ENCODE measurements at places on chromosomes 1 and 21. TPM values are rescaled to one million over a fixed set of nuclear protein-coding genes. Genes with fewer than 3 reads are reported as not detected.

- H3K27me3 ChIP-seq, result no peaks in the 10 kb centered on the region
- peaks cover 75% of the 10 kb centered on the region for H3K4me1 ChIP-seq
- peak overlapping the region; percentile 55 for H3K27ac ChIP-seq
- no peaks in the 10 kb centered on the region for H3K36me3 ChIP-seq
- no peak for DNase-seq
- no peak overlapping the region for H3K4me3 ChIP-seq
Observed at GRCh38 chr1:203176273-203177035, 828 bp upstream of the MYBPH start.

GRCh38 chr21:45313015-45313414, 25.3 kb upstream of the POFUT2 start:
- no peaks in the 10 kb centered on the region for H3K36me3 ChIP-seq
- no peak for DNase-seq
- no peak overlapping the region for H3K27ac ChIP-seq
- H3K4me3 ChIP-seq, result no peak overlapping the region
- peaks cover 21% of the 10 kb centered on the region for H3K4me1 ChIP-seq
- no peaks in the 10 kb centered on the region for H3K27me3 ChIP-seq

DNA sequence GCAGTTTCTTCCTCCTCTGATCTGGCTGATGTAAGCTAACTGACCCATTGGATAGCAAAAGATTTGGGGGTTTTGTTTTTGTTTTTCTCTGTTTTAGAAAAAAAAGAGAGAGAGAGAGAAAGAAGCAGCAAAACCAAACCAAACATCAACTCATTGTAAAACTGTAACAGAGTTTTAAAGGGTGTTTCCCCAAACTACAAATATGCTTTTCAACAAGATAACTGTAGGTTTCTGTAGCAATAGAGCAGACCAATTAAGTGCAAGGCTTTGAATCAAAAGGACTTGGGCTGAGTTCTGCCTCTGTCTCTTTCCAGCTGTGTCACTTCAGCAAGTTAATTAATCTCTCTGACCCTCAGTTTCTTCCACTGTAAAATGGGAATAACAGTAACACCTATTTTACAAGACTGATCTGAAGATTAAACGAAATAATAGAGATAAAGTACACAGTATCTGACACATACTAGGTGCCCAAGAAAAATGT, 44.5 kb downstream of the RRAGC start:
- no peak overlapping the region for H3K27ac ChIP-seq
- H3K4me1 ChIP-seq, result peaks cover 10% of the 10 kb centered on the region
- no peaks in the 10 kb centered on the region for H3K27me3 ChIP-seq
- no peak overlapping the region for H3K4me3 ChIP-seq

- no peak overlapping the region for H3K4me3 ChIP-seq
- no peak overlapping the region for H3K27ac ChIP-seq
- H3K36me3 ChIP-seq, result peaks cover 3% of the 10 kb centered on the region
- no peaks in the 10 kb centered on the region for H3K27me3 ChIP-seq
- H3K4me1 ChIP-seq, result peaks cover 44% of the 10 kb centered on the region
Observed at GRCh38 chr1:154849645-154850131, 20.4 kb downstream of the KCNN3 start.

DNA sequence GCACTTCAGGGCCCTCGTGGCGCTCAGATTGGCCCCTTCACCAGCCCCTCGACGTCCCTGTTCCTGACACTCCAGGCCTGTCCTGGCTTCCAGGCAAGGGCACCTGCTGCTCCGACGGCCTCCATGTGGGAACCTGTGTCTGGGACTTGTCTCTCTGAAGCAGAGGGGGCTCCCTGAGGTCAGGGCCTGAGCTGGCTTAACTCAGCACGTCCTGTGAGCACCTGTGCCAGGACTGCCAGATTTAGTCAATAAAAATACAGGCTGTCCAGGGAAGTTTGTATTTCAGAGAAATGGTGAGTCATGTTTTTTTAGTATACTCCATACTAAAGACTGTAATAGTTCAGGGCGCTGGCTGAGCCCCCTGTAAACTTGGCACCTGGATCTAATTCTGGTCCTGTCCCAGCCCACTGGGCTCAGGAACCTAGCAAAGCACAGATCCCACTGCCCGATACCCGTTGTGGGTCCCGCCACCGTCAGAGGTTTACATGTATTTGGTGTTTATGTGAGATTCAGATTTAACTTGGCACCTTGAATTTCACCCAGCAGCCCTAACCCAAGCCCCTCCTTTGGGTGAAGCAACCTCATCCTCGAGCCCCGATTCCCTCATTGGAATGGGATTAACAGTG, 109.9 kb upstream of the IFFO2 start:
- H3K27ac ChIP-seq, result no peak overlapping the region
- no peaks in the 10 kb centered on the region for H3K4me1 ChIP-seq
- DNase-seq, result no peak
- no peaks in the 10 kb centered on the region for H3K27me3 ChIP-seq
- H3K4me3 ChIP-seq, result no peak overlapping the region
- no peaks in the 10 kb centered on the region for H3K36me3 ChIP-seq

Gene GJB5
- total RNA-seq, result not detected

Gene OBSCN
- total RNA-seq, result 7.3 TPM

Gene CELSR2
- total RNA-seq, result 2.6 TPM

Gene RASSF5
- total RNA-seq, result 9.5 TPM

GRCh38 chr21:42063191-42063570, 7.9 kb upstream of the UMODL1 start:
- H3K36me3 ChIP-seq, result no peaks in the 10 kb centered on the region
- no peak overlapping the region for H3K27ac ChIP-seq
- H3K27me3 ChIP-seq, result peaks cover 46% of the 10 kb centered on the region
- H3K4me3 ChIP-seq, result no peak overlapping the region
- DNase-seq, result no peak

DNA sequence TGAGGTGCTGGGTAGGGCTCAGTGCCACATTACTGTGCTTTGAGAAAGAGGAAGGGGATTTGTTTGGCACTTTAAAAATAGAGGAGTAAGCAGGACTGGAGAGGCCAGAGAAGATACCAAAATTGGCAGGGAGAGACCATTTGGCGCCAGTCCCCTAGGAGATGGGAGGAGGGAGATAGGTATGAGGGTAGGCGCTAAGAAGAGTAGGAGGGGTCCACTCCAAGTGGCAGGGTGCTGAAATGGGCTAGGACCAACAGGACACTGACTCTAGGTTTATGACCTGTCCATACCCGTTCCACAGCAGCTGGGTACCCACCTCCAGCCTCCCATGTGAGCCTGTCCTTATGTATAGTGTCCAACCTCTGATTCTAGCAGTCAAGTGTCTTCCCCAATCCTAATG, 1.0 kb upstream of the CRTC2 start:
- no peaks in the 10 kb centered on the region for H3K27me3 ChIP-seq
- no peaks in the 10 kb centered on the region for H3K36me3 ChIP-seq
- DNase-seq, result no peak
- H3K4me3 ChIP-seq, result no peak overlapping the region
- no peak overlapping the region for H3K27ac ChIP-seq

Gene CLEC20A
- total RNA-seq, result not detected

GRCh38 chr1:89987159-89987819, 7.6 kb upstream of the ZNF326 start:
- H3K4me3 ChIP-seq, result no peak overlapping the region
- no peak overlapping the region for H3K27ac ChIP-seq

DNA sequence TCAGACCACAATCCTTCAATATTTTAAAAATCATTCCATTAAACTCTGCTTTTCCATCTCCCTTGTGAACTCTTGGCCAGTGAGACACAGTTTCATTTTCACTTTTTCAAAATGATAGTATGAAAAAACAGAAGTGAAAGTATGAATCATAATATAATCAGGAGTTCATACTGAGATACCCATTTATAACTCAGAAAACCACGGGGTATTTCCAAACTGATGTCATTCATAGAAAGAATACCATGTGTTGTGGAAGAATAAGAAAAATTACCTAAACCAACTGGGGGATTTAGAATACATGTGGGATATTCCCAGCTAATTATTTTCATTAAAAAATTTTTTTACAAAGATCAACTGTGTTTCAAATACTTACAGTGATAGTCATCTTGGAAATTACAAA, 149.9 kb downstream of the MRPL39 start:
- no peak overlapping the region for H3K4me3 ChIP-seq
- H3K27ac ChIP-seq, result peak overlapping the region; percentile 92
- no peaks in the 10 kb centered on the region for H3K27me3 ChIP-seq
- no peak for DNase-seq
- H3K4me1 ChIP-seq, result peaks cover 38% of the 10 kb centered on the region

DNA sequence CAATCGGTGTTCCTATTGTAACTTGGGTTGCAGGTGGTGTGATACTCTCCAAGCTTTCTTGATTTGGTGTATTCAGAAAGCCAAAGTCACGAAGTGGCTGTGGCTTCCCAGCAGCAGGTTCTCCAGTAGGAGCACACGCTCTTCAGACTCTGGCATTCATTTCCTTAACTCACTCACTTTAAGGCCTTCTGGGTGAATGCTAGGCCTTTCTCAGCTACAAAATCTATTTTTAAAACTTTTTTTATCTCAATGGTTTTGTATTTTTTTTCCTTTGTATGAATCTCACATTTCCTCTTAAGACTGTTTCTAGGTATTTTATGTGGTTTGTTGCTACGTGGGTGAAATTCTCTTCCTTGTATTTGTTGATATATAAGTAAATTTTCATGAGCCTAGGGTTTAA, 22.9 kb upstream of the PKN2 start:
- H3K27ac ChIP-seq, result no peak overlapping the region
- no peaks in the 10 kb centered on the region for H3K4me1 ChIP-seq
- DNase-seq, result no peak
- no peak overlapping the region for H3K4me3 ChIP-seq
- no peaks in the 10 kb centered on the region for H3K36me3 ChIP-seq

Gene TAS1R1
- 0.20 TPM for total RNA-seq

Gene CXADR
- total RNA-seq, result 1.7 TPM

Gene SHE
- total RNA-seq, result not detected

Gene ATP1A4
- total RNA-seq, result not detected

Gene DDR2
- 41.1 TPM for total RNA-seq

DNA sequence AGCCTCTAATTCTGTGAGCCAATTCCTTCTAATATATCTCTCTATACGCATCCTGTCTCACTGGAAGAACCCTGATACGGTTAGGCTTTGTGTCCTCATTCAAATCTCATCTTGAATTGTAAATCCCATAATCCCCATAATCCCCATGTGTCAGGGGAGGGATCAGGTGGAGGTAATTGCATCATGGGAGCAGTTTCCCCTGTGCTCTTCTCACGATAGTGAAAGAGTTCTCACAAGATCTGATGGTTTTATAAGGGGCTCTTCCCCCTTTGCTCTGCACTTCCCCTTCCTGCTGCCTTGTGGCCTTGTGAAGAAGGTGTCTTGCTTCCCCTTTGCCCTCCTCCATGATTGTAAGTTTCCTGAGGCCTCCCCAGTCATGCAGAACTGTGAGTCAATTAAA, 116.1 kb downstream of the MRPS6 start:
- no peaks in the 10 kb centered on the region for H3K4me1 ChIP-seq
- peaks cover 2% of the 10 kb centered on the region for H3K27me3 ChIP-seq
- H3K36me3 ChIP-seq, result no peaks in the 10 kb centered on the region
- no peak for DNase-seq
- no peak overlapping the region for H3K27ac ChIP-seq
- no peak overlapping the region for H3K4me3 ChIP-seq

DNA sequence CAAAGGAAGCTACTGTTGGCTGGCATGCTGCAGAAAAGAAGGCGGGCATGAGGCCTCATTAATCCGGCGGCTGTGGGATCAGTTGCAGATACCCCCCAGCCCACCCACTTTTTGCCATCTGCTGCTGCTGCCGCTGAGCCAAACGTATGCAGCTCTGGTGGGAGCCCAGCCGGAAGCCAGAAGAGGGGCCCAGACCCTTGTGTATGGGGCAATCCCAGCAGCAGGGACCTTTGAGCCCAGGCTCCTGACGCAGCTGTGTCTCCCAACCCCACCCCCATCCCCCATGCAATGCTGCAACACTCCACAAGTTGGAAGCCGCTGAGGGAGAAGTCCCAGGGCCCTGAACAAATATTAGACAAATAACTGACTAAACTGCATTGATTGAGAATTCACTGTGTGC, 106.0 kb downstream of the ELAVL4 start:
- H3K27ac ChIP-seq, result no peak overlapping the region
- no peak overlapping the region for H3K4me3 ChIP-seq

- peaks cover 37% of the 10 kb centered on the region for H3K4me1 ChIP-seq
- H3K4me3 ChIP-seq, result no peak overlapping the region
- no peaks in the 10 kb centered on the region for H3K36me3 ChIP-seq
- no peaks in the 10 kb centered on the region for H3K27me3 ChIP-seq
- H3K27ac ChIP-seq, result peak overlapping the region; percentile 61
- DNase-seq, result peak; percentile 91
Observed at GRCh38 chr21:15293240-15293639, 228.4 kb upstream of the NRIP1 start.

DNA sequence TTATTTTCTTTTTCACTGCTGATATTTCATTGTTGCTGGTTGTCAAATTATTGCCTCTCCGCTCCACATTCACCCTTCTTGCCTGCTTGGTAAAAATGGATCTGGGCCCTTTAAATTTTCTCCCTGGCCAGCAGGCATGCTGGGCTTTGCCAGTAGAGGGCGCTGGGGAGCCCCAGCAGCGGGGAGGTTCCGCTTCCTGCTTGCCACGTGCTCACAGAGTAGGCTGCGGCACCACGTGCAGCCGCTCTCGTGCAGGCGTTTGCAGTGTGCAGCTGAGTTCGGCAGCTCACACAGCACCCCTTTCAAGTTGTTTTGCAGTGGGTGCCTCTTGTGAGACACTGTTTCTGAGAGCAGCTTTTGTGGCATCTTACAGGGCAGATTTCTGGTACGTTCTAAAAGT, at the start of gene ACTL8:
Gene ACTL8, plus strand, starts transcription at position 214 of the 400 bp plus-strand sequence. CDS start 67,676 bp downstream, outside the sequence.
- no peaks in the 10 kb centered on the region for H3K27me3 ChIP-seq
- no peak within 1 kb of the TSS for H3K4me3 ChIP-seq
- no peaks in the 10 kb centered on the region for H3K4me1 ChIP-seq
- DNase-seq, result no peak
- no peaks in the 10 kb centered on the region for H3K36me3 ChIP-seq

GRCh38 chr1:35369922-35370671, 101.6 kb downstream of the ZMYM4 start:
- DNase-seq, result peak; percentile 98
- no peaks in the 10 kb centered on the region for H3K27me3 ChIP-seq
- peaks cover 19% of the 10 kb centered on the region for H3K4me1 ChIP-seq
- peak overlapping the region; percentile 71 for H3K27ac ChIP-seq
- H3K4me3 ChIP-seq, result 0 out of 2 replicates have a peak overlapping the region, but pooled peaks have one; percentile 15

DNA sequence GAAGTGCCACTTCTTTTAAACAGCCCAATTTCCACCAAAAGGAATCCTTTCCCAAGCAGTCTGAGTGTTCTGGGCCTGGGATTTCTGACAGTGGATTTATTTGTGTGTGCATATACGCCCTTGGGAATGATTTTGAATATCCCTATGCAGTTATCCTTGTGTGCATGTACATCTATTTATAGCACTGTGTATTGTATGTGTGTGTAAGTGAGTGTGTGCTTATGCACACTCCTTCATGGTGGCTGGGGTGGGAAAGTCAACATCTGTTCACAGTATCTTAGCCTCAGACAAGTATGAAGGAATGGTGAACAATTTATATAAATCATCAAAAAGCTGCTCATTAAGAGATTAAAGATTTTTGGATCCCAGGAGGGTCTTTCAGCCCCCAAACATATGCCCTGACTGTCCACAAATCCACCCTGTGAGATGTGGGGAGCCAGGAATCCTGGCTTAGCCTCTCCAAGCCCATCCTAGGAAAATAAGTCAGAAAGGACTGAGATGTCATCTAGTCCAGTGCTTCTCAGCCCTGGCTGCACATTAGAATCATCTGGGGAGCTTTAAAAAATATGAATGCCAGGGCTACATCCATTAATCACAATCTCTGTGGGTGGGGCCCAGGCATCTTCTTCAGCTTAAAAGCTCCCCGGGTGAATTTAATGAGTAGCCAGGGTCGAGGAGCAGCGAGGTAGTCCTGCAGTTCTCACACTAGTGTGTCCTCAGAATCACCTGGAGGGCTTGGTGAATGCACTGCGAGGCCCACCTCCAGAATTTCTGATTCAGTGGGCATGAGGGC, 101.4 kb downstream of the PLXNA2 start:
- H3K27me3 ChIP-seq, result no peaks in the 10 kb centered on the region
- H3K4me1 ChIP-seq, result 0 out of 2 replicates have a peak, but pooled peaks cover 3% of the 10 kb centered on the region
- no peak overlapping the region for H3K4me3 ChIP-seq
- DNase-seq, result no peak
- H3K27ac ChIP-seq, result no peak overlapping the region
- H3K36me3 ChIP-seq, result peaks cover 26% of the 10 kb centered on the region
